ENCODE measurements at places on chromosomes 5 and 9. TPM values are rescaled to one million over a fixed set of nuclear protein-coding genes. Genes with fewer than 3 reads are reported as not detected.

Gene DDX4
- total RNA-seq: not detected

Gene DNAJC25
- total RNA-seq: 3.8 TPM

Gene PAXX
- total RNA-seq: 74.8 TPM

Gene DMAC1
- total RNA-seq: 25.7 TPM

DNA sequence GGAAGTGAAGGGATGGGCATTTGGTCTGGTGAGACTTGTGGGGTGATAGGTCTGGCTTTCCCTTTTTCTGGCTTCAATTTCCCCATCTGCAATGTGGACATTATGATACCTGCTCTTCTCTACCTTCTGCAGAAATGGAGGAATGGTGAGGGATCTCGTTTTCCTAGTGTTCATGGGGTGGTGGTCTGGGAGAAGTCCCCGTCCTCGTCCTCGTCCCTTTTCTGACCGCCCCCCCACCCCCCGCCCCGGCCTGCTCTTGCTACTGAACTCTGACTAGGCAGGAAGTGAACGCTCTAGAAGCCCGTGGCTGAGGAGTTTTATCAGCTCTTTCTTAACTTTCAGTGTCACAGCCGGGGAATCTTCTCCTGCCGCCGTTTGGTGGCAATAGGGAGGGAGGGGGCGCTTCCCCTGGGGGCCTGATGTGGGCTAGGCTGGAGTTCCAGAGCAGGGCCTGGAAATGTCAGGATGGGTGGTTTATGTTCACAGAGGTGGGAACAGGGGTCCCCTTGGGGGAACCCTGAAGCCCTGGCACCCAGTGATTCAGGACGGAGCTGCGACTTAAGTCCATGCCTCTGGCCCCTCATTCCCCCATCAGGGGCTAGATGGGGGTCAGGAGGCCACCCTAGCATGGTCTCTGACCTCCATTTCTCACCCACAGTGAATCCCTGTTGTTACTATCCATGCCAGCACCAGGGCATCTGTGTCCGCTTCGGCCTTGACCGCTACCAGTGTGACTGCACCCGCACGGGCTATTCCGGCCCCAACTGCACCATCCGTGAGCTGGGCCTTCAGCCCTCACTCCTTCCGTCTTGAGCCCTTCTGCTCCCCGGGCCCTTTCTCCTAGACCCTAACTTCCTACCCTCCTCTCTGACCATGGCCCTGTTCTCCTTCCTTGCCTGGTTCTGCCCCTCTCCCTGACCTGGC is 6.7 kb downstream of the PTGS1 start:
- H3K27me3 ChIP-seq: no peaks in the 10 kb centered on the region
- DNase-seq: peak; percentile 28
- H3K27ac ChIP-seq: no peak overlapping the region
- no peak overlapping the region for H3K4me3 ChIP-seq
- peaks cover 33% of the 10 kb centered on the region for H3K36me3 ChIP-seq

GRCh38 chr9:120642129-120642770 is 62.3 kb upstream of the CDK5RAP2 start:
- DNase-seq: no peak
- H3K27me3 ChIP-seq: no peaks in the 10 kb centered on the region
- no peak overlapping the region for H3K27ac ChIP-seq
- no peaks in the 10 kb centered on the region for H3K4me1 ChIP-seq
- no peak overlapping the region for H3K4me3 ChIP-seq

DNA sequence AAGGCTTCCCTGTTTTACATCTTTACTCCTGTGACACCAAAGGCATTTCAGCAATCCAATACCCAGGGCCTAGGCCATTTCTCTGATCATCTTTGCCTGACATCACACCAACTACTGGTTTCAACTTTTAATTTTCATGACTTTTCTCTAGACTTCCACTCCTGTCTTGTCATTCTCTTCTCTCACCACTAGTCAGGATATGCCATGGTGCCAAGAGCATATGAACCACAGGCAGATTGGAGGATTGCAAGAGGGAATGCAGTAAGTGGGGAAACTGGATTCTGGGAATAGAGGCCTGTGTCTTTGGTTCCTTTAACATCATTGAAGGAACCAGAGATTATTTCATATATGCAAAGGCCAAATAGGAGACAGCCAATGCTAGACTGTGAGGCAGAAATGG is 69.3 kb downstream of the ANKRD31 start:
- H3K4me3 ChIP-seq: no peak overlapping the region
- H3K27ac ChIP-seq: no peak overlapping the region
- no peaks in the 10 kb centered on the region for H3K27me3 ChIP-seq
- H3K36me3 ChIP-seq: no peaks in the 10 kb centered on the region
- no peak for DNase-seq

DNA sequence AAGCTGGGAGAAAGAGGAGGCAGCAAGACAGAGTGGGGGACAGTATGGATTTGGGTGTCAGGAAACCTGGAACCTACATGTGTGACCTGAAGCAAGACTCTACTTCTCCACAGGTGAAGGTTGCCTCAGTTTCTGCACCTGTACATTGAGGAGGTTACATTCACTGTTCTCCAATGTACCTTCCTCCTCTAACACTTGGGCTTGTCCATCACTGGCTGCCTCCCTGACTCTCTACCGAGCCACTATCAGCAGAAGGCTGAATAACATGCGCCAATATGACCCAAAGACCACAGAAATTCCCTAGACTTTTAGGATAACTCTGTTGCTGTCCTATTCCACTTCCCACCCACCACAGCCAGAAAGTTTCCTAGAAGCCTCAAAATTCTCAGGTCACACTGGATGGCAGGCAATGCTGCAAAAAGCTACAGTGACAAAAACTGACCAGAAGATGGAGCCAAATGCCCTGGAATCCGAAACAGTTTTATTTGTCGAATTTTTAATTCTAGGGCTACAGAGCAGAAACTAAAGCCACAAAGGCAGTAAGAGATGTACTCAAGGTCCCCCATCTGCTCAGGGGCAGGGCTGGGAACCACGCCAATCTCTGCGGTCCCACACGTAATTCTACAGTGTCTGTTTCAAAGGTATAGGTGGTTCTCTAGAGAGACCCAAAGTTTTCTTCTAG is 64.4 kb downstream of the FAM114A2 start:
- no peaks in the 10 kb centered on the region for H3K27me3 ChIP-seq
- no peaks in the 10 kb centered on the region for H3K4me1 ChIP-seq
- no peak overlapping the region for H3K4me3 ChIP-seq
- H3K27ac ChIP-seq: no peak overlapping the region
- DNase-seq: peak; percentile 49
- no peaks in the 10 kb centered on the region for H3K36me3 ChIP-seq

GRCh38 chr9:122236681-122237080 is 7.9 kb upstream of the LHX6 start:
- no peaks in the 10 kb centered on the region for H3K4me1 ChIP-seq
- no peaks in the 10 kb centered on the region for H3K27me3 ChIP-seq
- no peak for DNase-seq
- H3K4me3 ChIP-seq: no peak overlapping the region

DNA sequence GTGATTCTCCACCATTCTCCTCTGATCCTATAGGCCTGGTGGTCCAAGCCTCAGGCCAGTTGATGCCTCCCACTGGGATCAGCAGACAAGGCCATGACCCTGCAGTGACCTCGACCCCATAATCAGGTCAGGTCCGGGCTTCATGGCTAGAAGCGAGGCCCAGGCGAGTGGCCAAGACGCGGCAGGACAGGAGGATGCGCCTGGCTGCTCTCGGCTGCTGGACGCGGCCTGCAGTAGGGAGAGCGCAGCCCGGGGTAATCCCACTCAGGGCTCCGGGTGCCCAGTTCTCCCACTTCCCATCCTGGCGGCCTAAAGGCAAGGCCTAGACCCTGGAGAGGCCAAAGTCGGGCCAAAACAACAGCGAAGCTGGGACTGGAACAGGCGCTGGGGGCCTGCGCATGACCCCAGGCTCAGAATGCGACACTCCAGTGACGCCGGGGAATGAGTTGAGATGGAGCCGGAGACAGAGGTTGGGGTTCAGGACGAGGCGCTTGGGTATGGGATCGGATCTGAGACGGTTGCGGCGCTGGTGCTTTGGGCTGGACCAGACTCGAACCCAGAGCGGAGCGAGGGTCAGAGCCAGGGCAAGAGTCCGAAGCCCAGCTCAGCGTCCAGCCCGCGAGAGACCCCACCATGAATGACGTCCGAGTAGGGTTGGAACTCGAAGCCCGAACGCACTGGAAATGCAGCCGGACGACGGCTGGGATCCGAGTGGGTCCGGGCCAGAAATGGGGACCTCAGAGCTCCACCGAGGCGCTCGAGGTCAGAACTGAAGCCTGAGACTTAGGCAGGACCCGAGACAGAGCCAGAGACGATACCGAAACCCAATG is 3.2 kb downstream of the LHX6 start:
- no peaks in the 10 kb centered on the region for H3K36me3 ChIP-seq
- H3K27me3 ChIP-seq: no peaks in the 10 kb centered on the region
- no peak overlapping the region for H3K27ac ChIP-seq
- DNase-seq: no peak
- H3K4me3 ChIP-seq: no peak overlapping the region
- peaks cover 23% of the 10 kb centered on the region for H3K4me1 ChIP-seq

- H3K27ac ChIP-seq: no peak overlapping the region
- no peaks in the 10 kb centered on the region for H3K36me3 ChIP-seq
- DNase-seq: no peak
- H3K27me3 ChIP-seq: no peaks in the 10 kb centered on the region
- no peaks in the 10 kb centered on the region for H3K4me1 ChIP-seq
Measured at GRCh38 chr5:17169507-17169906, 47.9 kb upstream of the BASP1 start.

GRCh38 chr5:80977764-80978163 is 17.6 kb downstream of the RASGRF2 start:
- H3K4me3 ChIP-seq: no peak overlapping the region
- H3K4me1 ChIP-seq: no peaks in the 10 kb centered on the region
- no peaks in the 10 kb centered on the region for H3K36me3 ChIP-seq
- no peak for DNase-seq
- H3K27ac ChIP-seq: no peak overlapping the region

GRCh38 chr9:73923796-73924195 is 573.3 kb upstream of the RORB start:
- no peaks in the 10 kb centered on the region for H3K27me3 ChIP-seq
- H3K36me3 ChIP-seq: no peaks in the 10 kb centered on the region
- no peak for DNase-seq
- H3K27ac ChIP-seq: no peak overlapping the region

DNA sequence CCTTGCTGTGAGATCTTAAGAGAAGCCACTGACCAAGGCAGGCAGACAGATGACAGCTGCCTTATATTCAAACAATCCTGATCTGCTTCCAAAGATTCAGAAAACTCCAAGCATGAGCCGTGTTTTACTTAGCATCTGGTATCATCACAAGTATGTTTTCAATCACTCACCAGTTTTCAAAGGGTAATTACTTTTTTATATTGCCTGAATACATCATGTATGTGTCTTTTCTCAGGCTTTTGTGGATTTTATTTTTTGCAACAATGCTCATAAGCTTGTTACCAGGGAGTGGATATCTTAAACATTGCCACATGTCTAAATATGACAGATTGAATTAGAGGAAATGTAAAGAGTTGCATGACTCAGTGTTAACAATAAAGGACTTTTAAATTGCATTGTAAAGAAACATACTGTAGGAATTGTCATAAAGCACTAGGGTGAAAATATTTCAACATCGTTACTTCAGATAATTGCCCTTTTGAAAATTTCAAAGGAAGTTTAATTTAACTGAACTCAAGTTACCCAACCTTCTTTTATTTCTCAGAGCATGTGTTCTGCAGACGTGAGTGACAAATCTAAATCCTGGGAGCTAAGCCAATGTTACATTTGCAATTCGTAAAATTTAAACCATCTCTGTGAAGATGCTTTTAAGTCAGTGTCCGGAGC is 326.1 kb downstream of the PLK2 start:
- no peak overlapping the region for H3K27ac ChIP-seq
- no peaks in the 10 kb centered on the region for H3K27me3 ChIP-seq
- no peak for DNase-seq
- H3K4me1 ChIP-seq: no peaks in the 10 kb centered on the region
- no peaks in the 10 kb centered on the region for H3K36me3 ChIP-seq

GRCh38 chr5:172689801-172690200 is 48.7 kb downstream of the NEURL1B start:
- peaks cover 15% of the 10 kb centered on the region for H3K4me1 ChIP-seq
- no peak for DNase-seq

GRCh38 chr9:135247227-135247930 is 159.9 kb downstream of the OLFM1 start:
- H3K4me3 ChIP-seq: no peak overlapping the region

GRCh38 chr5:91151947-91152346 is 231.2 kb downstream of the ARRDC3 start:
- H3K27ac ChIP-seq: no peak overlapping the region
- no peaks in the 10 kb centered on the region for H3K36me3 ChIP-seq
- no peaks in the 10 kb centered on the region for H3K4me1 ChIP-seq
- H3K27me3 ChIP-seq: no peaks in the 10 kb centered on the region

GRCh38 chr9:19371942-19372341 is 8.1 kb downstream of the RPS6 start:
- H3K27ac ChIP-seq: no peak overlapping the region
- H3K4me3 ChIP-seq: no peak overlapping the region

GRCh38 chr9:76602199-76602598 is 143.2 kb downstream of the GCNT1 start:
- no peak overlapping the region for H3K4me3 ChIP-seq
- H3K27me3 ChIP-seq: no peaks in the 10 kb centered on the region
- no peaks in the 10 kb centered on the region for H3K36me3 ChIP-seq
- no peak for DNase-seq
- H3K4me1 ChIP-seq: peaks cover 12% of the 10 kb centered on the region
- no peak overlapping the region for H3K27ac ChIP-seq

DNA sequence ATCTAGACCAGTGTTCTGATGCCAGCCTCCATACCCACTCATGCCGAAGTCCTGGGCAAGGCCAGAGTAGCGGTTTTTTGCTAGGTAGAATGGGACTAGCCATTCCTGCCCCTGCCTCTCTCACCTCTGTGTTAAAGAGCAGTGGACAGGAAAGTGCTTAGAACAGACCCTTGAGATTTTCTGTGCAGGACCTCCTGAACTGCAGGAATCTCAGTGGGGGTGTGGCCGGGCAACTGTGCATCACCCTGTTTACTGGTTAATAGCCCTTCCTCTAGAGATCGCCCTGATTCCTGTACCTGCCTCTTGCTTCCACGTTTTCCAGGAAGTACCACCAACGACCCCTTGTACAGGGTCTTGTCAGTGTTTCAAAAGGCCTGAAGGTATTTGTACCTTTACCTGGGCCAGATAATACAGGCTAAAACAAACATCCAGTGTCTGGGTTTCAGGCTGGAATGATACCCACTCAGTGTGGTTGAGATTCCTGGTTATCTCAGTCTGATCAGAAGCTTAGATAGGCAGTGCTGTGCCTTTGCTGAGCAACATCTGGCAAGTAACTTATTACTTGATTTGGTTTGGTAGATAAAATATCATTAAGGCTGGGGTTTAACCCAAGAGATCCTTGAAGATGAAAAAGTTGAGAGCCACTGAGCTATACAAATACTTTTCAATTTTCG is 65.9 kb downstream of the RGS3 start:
- no peak for DNase-seq
- no peaks in the 10 kb centered on the region for H3K4me1 ChIP-seq
- no peak overlapping the region for H3K4me3 ChIP-seq
- H3K27me3 ChIP-seq: no peaks in the 10 kb centered on the region

DNA sequence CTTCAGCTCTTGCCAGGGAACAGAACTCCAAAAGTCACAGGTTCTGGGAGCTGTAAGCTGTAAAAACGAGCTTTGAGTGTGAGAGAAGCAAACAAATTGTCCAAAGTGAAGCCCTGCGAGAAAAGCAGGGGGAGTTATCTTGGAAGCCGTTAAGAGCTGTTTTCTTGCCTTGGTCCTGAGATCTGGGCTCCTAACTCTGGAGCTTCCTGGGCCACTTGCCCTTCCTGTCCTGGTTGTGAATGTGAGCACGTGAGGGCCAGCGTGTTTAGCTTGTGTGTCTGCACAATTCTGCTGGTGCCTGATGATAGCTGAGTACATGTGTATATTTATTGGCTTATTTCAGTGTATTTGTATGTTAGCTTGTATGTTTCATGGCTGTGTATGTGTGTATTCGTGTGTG is 40.5 kb downstream of the DAB2IP start:
- no peak overlapping the region for H3K4me3 ChIP-seq
- no peak overlapping the region for H3K27ac ChIP-seq
- no peak for DNase-seq
- no peaks in the 10 kb centered on the region for H3K36me3 ChIP-seq
- H3K4me1 ChIP-seq: no peaks in the 10 kb centered on the region

Data from B cell (primary cell).